Activated CD4-positive, alpha-beta T cell treated with anti-CD3 and anti-CD28 coated beads for 1 hour (primary cell): ENCODE measurements at places on chromosomes 13 and 19.

DNA sequence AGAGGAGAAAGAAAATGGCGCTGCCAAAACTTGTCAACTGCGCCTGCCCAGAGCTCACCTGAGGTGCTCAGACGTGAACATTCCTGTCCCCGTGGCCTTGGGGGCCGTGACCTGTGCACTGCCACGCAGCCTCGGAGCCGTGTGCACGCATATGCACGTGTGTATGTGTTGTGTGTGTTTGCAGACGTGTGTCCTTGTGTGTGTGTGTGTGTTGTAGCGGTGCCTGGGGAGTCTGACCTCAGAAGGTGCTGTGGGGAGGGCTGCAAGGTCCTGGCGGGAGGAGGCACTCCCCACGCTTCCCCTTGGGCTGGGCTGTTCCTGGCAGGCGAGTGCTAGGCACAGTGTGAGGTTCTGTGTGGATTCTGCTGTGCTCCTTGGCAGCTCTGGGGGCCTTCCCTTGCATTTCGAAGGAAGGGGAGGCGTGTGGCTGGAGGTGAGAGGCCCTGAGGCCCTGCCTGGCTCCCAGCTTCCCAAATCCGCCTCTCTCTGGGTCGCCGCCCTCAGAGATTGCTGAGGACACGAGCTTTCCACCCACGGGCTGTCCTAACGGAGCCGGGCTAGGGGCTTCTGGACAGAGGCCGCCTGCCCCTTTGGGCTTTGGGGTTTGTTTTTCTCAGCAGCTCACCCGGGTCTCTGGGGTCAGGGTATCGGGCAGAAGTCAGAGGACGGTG is 4.5 kb downstream of the BSG start:
- DNase-seq, result no peak

- DNase-seq, result no peak
Measured at GRCh38 chr13:49641801-49642291, 13.5 kb downstream of the ARL11 start.

DNA sequence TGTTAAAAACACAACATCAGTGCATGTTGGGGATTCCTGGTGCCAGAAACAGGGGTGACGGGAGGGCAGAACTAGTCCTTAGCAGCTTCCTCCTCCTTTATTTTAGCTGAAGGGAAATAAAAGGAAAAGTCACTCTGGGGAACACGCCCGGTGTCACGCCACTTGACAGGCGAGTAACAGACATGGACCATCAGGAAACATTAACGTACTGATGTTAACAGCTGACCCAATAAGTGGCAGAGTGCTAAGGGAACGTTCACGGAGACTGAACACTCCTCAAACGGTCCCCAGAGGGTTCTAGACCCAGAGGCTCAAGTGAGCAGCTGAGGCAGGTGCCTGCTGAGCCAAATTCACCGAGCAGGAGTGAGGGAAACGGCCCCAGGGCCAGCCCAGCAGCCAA is 13.9 kb upstream of the EIF3G start:
- DNase-seq, result no peak

DNA sequence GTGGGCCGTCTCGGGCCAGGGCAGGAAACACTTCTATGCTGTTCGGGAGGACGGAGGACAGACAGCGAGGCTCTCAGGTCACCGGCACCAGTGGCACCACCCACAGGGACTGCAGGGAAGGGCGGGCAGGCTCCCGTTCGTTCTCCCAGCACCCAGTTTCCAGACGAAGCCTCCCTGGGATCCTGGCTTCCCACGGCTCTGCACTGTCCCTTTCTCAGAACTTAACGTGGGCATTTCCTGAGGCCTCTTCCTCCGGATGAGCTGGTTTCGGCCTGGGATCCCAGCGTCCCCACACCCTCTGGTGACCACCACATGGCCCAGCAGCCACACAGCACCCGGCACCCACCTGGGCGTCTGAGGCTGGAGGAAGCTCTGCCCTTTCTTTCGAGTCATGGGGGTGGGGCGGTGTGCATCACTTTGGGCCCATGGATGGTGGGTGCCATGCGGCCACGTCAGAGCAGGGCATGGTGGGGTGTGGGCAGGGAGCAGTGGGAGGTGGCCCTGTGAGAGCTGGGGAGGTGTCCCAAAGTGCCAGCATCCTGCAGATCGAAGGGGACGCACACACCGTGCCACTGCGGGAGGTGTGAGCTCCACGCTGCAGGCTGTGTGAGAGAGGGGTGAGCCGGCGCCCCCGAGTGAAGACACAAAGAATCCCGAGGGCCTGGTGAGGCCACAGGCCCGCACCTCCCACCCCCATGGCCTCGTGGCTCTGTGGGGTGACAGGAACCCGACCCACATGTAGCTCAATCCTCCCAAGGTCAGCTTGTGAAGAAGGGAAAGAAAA is 38.7 kb upstream of the GRTP1 start:
- DNase-seq, result no peak

- DNase-seq, result no peak
Measured at GRCh38 chr19:38544569-38545315, 73.0 kb downstream of the MAP4K1 start.

DNA sequence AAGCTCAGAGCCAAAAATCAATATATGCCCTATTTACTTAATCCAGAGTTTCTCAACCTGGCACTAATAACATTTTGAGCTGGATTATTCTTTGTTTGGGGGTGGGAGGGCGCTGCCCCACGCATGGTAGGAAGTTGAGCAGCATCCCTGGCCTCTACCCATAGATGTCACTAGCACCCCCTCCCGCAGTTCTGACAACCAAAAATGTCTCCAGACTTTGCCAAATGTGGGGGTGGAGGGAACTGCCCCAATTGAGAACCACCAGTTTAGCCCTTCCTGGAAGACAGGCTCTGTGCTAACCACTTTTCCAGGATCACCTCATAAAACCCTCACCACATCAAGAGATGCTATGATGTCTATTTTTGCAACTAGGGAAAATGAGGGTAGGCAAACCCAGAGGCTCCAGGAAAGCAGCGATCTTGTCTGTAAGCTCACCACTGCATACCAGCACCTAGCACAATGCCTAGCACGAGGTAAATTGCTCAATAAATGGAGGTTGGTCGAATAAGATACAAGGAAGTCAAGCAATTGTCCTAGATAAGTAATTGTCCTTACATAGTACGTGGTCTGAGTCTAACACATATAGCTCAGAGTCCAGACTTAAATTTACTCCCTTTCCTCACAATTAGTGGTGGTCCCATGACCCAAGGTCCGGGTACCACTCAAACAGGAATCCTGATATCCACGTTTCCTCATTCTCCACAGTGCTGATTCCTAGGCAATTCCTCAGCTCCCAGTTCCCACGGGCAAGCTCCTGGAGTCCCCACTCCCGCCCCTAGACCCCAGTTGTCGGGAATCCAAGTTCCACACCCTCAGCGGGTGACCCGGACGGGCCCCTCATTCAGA is 892 bp downstream of the TRIR start:
- DNase-seq, result no peak

DNA sequence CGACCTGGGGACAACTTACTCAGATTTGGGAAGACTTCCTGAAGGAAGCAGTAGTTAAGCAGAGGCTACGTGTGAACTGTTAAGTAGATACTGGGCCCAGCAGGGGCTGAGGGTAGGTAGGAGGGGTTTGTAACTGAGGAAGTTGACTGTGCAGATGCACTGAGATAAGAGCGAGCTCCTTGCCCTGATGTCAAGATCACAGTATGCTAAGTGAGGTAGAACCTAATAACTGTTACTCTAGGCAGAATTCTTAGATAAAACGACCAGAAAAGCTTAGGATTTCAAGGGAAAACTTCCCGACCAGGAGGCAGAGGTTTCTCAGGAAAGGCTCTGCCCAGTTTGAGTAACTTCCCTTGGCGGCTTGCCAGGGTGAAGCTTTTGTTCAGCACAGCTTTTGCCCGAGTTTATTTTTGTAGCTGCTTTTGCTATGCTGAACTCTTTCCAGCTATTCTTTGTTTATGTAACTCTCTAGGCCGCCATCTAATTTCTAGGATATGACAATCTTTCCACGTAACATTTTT is 632.1 kb downstream of the DIAPH3 start:
- DNase-seq, result no peak

GRCh38 chr19:51652266-51652665 is 5.6 kb upstream of the SIGLEC14 start:
- DNase-seq, result no peak

DNA sequence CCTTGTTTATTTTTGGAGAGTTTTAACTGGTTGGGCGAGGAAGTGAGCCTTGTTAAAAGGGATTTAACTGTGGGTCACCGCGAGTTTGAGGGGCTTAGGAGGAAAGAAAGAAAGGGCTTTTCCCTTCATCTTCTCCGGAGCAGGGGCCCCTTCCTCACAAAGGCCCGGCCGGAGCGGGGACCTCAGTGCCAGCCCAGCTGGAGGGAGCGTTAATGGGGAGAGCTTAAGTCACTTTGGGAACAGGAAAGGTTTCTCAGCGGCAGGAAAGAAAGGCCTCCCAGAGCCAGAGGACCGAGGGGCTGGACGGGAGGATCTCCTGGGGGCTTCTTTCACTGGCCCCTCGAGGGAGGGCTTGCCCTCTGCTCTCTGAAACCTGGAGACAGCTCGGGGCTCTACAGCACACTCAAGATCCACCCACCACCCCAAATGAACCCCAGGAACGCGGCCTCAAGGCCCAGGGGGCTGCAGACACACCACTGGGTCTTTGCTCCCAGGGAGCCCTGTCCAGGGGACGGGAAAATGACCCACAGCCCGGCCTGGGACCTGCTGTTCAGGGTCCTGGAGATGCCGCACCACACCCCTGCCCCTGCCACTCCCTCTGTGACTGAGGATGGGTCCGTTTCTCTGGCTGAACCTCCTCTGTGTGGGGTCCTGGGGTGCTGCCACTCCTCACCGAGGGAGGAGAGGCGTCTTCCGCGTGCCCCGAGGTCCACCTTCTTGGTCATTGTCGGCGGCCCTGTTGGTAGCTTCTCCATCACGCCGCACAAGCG is 128.3 kb downstream of the URI1 start:
- no peak for DNase-seq

- DNase-seq, result no peak
Measured at GRCh38 chr19:48571378-48572162, 19.6 kb downstream of the SULT2B1 start.

DNA sequence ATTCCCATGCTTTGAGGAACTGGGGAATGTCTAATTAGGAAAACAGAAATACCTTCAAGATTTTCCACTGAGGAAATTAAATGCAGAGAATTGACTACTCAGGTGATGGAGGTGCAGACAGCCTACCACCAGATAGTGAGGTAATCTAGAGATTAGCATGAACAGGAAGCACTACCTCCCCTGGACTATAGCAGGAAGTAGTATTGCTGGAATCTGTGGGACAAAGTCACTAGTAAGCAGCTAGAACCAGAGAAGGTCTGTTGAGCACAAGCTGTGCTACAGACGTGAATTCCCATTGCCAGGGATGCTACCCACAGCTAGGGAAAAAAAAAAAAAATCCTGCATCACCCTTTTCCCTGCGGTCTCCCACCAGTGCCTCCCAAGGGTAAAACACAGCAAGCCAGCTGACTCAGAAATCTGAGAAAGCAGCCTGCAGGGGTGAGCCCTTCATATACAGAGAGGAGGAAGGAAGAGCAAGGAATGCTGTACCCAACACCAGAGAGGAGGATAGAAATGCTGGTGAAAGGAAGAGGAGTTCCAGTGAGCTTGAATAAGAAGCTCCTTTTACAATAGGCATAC is 10.2 kb downstream of the ENOX1 start:
- DNase-seq, result no peak
